Tongue (tissue), 3 donors: ENCODE measurements at places on chromosomes 12 and 14. TPM values are rescaled to one million over a fixed set of nuclear protein-coding genes. Genes with fewer than 3 reads are reported as not detected.

- no peak for DNase-seq
Measured at GRCh38 chr14:90784621-90785270, 31.5 kb downstream of the TTC7B start.

GRCh38 chr14:92711976-92712653 is 36.3 kb downstream of the LGMN start:
- DNase-seq, result no peak

- no peak for DNase-seq
Measured at GRCh38 chr12:100699209-100699608, 95.4 kb upstream of the ANO4 start.

- DNase-seq, result no peak
Measured at GRCh38 chr14:55802986-55803872, 223.2 kb downstream of the KTN1 start.

GRCh38 chr14:92037989-92038388 is 1.9 kb downstream of the TRIP11 start:
- DNase-seq, result no peak

DNA sequence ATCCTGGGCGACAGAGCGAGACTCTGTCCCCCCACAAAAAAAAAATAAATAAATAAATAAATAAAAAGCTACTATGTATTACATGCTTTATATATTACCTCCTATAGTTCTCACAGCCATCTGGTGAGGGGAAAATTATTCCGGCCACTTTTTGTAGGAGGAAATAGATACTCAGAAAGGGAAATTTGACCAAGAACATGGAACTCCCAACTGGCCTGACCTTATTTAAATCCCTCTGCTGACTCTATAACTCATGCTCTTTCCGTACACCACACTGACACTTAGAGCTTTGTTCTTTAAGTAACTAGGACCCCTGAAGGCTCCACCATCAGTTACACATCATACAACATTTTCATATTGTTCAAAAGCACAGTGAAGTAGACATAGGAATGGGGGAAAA is 2.2 kb upstream of the MMP19 start:
- DNase-seq, result no peak

Gene RHEBL1
- 0.31 TPM for total RNA-seq

Gene OAS2
- 2.6 TPM for total RNA-seq
